ENCODE measurements at places on chromosomes 13 and 19.

GRCh38 chr13:105219651-105220050 lies 1315.8 kb downstream of the EFNB2 start:
- no peak for DNase-seq

DNA sequence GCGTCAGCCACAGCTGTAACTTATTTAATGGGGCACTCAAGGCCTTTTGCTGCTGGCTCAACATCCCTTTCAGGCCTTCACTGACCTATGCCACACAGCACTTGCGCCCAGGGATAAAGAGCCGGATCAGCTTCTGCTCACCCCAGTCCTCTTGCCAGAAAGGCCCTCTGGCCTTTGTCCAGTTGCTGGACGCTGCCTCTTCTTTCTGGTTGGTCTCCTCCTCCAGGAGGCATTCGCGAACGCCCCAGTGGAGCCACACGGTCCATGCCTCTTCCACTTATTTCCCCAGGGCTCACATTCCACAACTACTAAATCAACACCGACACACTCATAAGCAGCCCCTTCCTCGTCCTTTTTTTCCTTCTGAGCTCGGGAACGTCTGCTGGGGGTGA lies 3.7 kb upstream of the ZNF329 start:
- DNase-seq = no peak

DNA sequence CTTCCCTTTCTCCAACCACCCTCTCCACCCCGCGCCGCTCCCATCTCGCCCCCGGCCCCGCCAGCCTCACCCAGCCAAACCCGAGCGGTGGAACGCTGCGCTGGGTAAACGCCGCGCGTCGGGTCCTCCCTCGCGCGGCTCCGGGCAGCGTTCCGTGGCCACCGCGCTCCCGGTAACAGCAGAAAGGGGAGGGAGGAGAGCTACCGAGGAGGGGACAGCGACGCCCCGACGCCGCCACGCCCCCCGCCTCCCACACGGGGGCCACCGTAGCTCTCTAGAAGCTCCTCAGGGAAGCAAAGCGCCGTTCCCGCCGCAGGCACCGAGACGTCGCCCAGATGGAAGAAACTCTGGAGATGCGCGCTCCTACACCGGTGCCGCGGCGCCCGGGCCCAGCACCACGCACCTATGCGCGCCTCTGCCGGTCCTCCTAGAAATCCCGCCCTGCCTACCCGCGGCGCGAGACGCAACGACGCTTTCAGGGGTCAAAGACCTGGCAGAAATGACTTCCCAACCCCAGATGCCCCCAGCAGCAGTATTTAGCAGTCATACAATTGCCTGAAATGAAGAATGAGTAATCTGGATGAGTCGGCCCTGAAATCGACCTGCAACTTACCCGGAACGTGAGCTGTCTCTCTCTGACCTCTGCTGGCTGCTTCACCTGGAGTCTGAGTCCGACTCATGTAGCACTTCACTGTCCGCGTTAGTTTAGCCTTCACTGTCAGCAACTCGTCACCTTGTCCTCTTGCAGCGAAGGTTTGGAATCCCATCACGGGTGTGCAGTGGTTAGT lies at the start of gene RUBCNL:
Gene RUBCNL, minus strand, starts transcription at position 189 of the 788 bp plus-strand sequence. CDS start 14,777 bp downstream, outside the sequence.
- DNase-seq = peak; percentile 3

DNA sequence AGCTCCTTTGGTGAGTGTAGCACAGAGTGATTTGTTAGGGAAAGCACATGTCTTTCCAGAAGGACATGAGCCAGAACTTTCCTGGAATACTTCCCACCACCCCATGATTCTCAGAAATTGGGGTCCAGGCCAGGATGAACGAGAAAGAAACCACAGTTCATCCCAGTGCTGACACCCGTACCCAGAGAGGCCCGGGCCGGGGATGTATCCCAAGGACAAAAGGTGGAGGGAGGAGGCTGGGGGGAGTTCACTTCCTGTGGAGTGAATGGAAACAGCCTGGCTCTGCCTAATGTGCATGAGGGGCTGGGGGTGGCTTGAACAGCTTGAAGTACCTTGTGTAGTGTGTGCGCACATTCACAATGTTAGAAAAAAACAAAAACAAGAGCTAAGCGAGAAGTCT lies 47.5 kb downstream of the CDADC1 start:
- DNase-seq = no peak

DNA sequence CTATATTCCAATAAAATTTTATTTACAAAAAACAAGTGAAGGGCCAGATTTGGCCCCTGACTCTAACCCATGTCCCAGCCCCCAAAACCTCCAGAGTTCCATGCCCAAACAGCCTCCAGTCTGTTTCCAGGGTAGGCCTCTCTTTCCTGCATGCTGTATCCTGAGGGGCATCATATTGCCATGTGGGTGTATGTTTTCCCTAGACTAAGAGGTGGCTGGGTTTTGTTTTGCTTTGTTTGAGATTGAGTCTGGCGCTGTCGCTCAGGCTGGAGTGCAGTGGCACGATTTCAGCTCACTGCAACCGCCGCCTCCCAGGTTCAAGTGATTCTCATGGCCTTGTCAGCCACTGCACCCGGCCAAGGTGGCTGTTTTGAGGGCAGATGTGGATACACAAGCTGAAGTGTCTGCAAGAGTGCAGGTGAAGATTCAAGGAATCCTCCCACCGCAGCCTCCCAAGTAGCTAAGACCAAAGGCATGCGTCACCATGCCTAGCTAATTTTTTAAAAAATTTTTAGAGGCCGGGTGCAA lies 23.6 kb upstream of the LSM14A start:
- no peak for DNase-seq

DNA sequence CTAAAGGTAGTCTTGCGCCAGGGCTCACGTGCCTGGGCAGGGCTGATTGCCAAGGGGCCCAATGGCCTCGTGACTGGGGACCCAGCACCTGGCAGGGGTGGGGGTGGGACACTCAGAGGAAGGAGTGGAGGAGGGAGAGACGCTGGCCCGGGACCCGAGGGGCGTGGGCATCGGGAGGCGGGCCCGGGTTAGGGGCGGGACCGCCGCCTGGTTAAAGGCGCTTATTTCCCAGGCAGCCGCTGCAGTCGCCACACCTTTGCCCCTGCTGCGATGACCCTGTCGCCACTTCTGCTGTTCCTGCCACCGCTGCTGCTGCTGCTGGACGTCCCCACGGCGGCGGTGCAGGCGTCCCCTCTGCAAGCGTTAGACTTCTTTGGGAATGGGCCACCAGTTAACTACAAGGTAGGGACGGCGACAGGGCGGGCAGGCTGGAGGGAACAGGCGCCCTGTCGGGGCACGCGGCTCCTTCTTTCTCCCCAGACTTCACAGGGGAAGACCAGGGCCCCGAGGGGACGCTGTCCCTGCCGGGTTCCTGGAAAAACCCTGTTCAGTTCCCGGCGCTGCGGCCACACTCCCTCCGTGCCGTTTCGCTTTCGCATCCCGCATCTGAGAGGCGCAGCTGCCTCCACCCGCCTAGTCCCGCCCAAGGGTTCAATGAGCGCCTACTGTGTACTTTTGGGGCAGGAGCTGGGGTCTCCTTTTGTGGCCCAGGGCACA lies at the start of gene IFI30:
Gene IFI30, plus strand, starts transcription at position 242 of the 717 bp plus-strand sequence. Its CDS starts 29 bp downstream, at position 271.
- DNase-seq = peak; percentile 53

DNA sequence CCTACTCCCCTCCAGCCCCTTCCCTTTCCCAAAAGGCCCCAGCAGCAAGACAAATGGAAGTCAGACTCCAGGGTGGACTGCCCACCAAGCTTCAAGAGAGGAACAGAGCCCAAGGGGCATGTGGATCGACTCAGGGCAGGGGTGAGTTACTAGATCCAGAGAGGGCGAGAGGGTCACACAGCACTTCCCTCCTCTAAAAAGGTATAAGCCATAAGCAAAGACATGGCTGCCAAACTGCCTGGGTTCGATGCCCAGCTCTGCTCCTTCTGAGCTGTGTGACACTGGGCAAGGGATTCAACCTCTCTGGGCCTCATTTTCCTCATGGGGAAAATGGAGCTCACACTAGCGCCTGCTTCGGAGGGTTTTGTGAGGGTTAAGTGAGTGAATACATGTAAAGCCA lies 3.8 kb downstream of the PPP1R14A start:
- no peak for DNase-seq

DNA sequence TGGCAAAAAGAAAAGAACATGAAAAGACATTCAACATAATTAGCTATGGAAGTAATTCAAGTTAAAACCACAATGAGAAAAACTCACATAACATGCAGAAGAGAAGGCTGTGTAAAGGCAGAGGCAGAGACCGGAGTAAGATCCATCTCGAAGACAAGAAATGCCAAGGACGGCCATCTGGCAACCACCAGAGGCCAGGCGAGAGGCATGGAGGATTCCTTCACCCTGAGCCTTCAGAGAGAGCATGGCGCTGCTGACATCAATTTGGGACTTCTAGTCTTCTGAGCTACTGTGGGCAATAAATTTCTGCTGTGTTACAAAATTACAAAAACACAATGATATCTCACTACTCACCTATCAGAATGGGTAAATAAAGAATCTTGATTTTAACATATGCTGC lies 381.0 kb downstream of the TSHZ3 start:
- DNase-seq = no peak

- no peak for DNase-seq
Observed at GRCh38 chr19:35350591-35350990, 2.9 kb downstream of the FFAR1 start.

GRCh38 chr13:49165798-49166752 lies 54.1 kb upstream of the MLNR start:
- DNase-seq = no peak

DNA sequence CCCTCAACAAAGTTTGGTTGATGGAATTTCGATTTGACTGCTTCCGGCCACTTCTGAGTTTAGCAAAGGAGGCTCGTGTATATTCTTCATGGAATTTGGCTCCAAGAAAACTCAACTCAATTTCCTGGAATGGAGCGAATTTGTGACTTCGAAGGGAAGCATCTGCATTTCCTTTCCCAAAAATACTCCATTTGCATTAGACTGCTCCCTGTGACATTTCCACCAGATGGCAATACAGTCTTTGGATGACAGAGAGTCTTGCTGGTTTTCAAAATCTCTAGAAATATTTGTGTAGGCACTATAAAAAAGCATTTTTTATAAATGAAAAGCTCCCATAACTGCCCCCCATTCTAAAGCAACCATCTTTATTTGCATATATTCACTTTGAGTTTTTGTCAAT lies 4.1 kb downstream of the C1QTNF9 start:
- no peak for DNase-seq

DNA sequence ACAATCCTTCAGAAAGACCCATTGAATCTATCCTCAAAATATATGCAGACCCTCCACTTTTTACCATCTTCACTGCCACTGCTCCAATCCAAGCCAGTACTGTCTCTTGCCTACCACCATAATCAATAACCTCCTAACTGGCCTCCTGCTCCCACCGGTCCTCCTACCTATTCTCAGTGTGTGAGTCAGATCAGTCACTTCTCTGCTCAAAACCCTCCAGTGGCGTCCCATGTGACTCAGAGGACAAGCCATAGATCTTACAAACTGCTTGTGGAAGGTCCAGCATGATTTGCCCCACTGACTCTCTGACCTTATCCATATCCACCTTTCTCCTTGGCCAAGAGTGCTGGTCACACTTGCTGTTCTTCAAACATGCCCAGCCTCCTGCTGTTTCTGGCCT lies 23.4 kb upstream of the MBNL2 start:
- DNase-seq = no peak

DNA sequence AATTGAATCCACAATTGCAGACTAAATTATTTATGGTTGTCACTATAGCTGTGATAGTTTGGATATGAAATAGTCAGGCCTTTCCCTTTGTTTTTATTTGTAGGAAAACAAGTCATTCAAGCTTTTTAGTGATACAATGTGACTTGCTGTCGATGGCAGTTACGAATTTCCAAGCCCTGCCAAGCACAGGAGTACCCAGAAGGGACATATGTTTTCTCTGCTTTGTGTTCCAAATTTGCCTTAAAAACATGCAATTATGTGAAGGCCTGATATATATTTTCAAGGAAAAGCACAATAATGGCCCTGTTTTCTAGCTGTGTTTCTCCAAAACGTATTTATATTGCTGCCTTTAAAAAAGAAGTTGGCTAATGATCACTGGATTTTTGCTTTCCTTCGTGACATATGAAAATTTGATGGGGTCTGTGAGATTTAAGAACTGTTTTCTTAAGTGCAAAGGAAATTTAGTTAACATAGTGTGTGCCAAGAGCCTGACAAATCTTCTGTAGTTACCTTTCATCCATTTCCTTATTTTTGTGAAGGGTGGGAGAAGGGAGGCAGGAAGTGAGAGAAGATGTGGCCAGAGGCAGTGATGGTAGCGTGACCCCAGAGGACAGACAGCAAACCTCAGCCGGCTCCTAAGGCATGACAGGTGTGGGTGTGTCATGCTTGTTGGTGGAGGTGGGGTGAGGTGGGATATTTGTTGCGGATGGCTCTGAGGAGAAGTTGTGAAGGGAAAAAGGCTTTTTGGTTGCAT lies 79.6 kb downstream of the TEX26 start:
- no peak for DNase-seq

- no peak for DNase-seq
Observed at GRCh38 chr19:50977626-50978025, 6.1 kb downstream of the KLK7 start.

- no peak for DNase-seq
Observed at GRCh38 chr13:43787997-43788396, 1.2 kb upstream of the ENOX1 start.

DNA sequence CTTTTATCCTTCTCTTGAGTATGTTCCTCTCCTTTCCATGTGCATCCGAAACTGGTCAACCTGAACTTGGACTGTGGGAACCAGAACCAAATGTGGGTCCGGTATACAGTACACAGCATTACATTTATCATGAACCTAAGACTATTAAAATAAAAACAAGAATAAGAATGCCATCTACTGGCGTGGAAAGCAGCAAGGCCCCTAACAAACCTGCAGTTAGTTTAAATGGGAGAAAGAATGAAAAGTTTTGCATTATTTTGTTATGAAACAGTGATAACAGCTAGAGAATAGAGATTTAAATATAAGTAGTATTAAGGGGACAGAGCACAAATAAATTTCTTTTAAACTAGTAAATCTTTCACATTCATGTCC lies 159.5 kb downstream of the RBM26 start:
- no peak for DNase-seq

GRCh38 chr19:46528601-46529590 lies 33.2 kb upstream of the PNMA8B start:
- DNase-seq = no peak

GRCh38 chr13:112078216-112078615 lies 11.3 kb downstream of the SOX1 start:
- DNase-seq = no peak

DNA sequence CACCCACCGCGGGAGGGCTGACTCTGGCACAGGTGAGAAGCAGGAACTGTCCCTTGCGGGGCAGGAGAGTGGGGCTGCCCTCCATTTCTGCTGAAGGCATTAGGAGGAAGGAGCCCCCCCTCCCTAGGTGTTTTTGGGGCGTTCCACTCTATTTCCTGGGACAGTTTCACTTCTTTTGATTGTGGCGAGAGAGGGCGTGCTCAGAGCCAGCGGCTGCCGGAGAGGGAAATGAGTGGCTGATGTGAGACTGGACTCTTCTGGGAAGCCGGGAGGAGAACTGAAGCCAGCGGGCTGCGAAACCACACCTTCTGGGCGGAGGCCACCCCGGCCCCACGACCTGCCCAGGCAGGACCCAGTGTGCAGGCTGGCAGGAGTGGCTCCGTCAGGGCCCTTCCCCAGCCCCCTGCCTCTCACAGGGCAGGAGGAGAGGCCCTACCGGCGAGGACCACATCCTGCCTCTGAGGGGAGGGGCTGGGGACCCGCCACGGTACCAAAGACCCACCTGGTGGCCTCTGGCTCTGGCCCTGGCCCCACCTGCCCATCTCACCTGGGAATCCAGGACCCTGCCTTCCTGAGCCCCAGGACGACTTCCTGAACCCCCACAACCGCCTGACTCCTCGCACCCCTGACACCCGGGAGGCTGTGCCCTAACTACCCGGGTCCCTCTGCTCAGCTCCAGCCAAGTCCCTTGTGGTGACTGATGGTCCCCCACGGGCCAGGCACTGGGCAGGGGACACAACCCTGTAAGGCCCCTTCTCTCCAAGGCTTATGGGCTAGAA lies 25.9 kb downstream of the MPND start:
- DNase-seq = peak; percentile 42

Data from activated T-helper 9 cell treated with anti-CD3 and anti-CD28 coated beads, Interleukin-2, amount 50 U/mL, for 16 hours (primary cell).